ENCODE measurements at places on chromosomes 12 and 14.
A peak's percentile ranks its signal among the peaks of the same experiment; 100 is the strongest.

DNA sequence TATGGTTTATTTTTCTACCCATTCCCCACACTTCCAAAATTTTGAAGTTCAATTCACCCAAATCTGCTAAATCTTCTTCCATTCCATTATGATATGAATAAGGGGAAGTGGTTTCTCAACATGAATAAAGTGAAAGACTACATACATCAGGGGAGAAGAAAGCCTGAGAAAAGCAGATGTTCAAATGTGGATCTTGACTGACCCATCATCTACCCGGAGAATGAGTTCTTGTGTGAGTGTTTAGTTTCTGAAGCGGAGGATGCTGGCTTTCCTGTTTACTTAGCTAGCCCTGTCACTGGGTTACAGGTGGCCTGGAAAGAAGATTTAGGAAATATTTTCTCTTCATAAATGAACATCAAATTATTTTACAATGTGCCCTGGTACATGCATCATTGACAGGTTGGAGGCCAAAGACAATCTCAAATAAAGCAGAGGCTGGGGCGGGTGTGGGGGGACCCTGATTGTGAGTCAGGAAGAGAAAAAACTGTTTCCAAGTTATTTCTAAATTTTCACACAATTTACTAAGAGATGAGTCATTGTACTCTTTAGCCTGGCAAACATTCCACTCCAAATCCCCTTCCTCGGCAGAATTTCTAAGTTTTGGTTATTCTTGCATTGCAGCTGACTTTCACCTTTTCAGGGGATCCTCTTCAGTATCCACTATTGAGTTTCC lies 135.6 kb downstream of the SLC25A21 start:
- DNase-seq: peak; percentile 32

GRCh38 chr12:8844665-8845064 lies 22.2 kb downstream of the A2ML1 start:
- DNase-seq: no peak

DNA sequence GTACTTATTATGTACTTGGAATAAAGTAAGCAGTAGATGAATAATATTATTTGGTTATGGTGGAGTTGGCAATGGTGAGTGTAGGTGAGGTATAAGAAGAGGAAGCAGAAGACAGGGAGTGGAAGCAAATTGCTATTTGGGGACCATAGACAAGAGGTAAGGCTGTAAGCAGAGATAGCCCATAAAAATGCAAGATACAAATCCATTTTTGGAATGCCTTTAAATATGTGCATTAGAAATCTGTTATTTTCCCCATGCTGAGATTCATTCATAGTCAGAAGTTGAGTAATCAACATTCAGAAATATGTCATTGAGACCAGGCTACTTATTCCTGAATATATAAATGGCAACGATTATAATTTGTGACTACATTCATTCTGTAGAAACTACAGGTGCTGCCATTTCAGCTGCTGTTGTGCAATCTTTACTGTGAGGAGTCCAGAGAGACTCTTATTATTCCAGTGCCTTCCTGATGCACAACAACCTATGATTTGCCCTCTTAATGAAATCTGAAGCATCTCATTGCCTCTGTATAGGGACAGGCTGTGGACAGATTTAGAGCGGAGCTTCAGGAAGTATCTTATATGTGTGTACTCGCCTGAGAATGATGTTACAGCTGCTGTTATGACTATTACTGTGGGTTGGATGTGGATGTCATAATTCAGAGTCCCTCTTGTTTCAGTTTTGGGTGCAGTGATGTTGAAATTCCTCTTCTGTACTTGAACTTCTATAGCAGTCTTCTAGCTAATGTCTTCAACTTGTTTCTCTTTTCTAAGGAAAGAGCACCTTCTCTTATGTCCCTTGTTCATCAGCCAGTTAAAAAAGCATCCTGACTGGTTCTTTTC lies 173.8 kb downstream of the NAV3 start:
- peak; percentile 64 for DNase-seq

- no peak for DNase-seq
Observed at GRCh38 chr14:48129472-48129871, 454.1 kb upstream of the MDGA2 start.

DNA sequence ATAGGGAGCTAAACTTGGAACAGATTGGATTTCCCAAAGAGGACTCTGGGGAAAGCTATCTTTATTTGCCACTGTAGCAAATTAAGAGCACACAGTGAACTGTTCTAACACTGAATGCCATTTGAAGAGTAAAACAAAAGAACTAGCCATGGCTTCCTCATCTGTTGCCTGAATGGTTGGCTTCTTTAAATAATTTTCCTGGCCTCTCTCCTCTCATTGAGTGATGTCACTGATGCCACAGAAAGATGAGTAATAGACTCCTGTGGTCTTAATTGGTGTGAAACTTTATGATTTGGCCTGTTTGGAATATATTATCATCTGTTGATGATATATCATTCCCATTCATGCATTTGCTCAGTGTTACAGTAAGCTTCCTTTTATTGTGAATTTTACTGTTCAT lies 42.5 kb downstream of the WDR20 start:
- DNase-seq: peak; percentile 31

- DNase-seq: peak; percentile 18
Observed at GRCh38 chr12:103727638-103728037, 113.4 kb downstream of the NT5DC3 start.

DNA sequence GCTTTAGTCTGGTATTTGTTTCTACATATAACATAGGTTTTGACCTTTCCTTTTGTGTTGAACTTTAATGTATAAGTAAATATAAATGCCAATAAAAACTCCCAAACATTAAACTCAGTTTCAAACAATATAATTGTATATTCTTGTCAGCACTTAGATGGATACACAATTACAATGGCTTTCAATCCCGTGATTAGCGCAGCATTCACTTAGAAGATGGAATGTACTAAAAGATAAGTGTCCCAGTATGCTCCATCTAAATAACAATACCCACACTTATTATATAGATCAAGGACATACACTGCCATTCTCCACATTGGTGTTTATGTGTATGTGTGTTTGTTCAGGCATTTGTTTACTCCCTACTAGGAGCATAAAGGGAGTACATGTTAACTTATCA lies 193.1 kb downstream of the SOX5 start:
- no peak for DNase-seq

GRCh38 chr14:62759796-62760195 lies 285.5 kb downstream of the KCNH5 start:
- no peak for DNase-seq

All from NB4 (cell line).